ENCODE measurements at places on chromosomes 5 and 9.

GRCh38 chr9:1580215-1580614 lies 434.9 kb upstream of the SMARCA2 start:
- no peak for DNase-seq

DNA sequence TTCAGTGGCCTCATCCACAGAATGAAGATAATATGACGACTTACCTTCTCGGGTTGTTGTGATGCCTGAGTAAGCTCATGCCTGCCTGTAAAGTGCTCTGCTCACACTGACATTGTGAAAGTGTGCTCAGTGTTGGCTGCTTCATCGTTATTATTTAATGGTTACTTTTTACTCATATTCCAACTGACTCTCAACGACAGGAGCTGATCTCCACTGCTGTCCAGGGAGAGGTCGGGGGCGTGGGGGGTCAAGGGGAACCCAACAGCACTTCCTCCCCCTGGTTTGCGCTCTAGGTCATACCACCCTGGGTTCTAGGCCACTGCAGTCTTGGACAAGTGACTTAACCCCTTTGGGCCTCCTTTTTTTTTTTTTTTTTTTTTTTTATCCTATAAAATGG lies 52.9 kb upstream of the ANGPTL2 start:
- DNase-seq: no peak

- DNase-seq: no peak
These were observed 30.1 kb downstream of the B4GALT1 start for GRCh38 chr9:33136721-33137670.

GRCh38 chr5:181223058-181223728 lies at the start of gene TRIM41:
TSS of gene TRIM41 (plus strand) at chr5:181223281. CDS start at chr5:181224000, 719 bp downstream.
- DNase-seq: peak; percentile 97

DNA sequence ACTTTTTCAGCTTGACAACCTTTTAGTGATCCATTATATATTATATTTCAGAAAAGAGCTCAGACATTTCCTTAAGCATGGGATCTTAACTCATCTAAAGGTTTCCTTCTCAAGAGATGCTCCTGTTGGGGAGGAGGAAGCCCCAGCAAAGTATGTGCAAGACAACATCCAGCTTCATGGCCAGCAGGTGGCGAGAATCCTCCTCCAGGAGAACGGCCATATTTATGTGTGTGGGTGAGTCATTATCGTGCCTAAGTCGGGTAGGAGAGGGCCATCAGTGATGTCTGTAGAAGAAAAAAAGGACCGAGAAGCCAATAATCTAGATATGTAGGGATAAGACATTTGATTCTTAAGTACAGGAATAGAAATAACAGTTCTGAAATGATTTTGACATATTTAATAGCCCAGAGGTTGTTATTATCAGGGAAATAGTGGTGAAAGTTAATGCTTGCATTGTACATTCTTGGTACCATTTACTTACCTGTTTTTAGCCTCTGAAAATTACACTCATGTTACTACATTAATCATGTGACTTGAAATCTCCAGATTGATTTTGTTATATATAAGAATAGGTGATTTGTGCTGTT lies 28.2 kb downstream of the MTRR start:
- DNase-seq: no peak

- no peak for DNase-seq
These were observed 81.5 kb upstream of the RASEF start for GRCh38 chr9:83144492-83144891.

DNA sequence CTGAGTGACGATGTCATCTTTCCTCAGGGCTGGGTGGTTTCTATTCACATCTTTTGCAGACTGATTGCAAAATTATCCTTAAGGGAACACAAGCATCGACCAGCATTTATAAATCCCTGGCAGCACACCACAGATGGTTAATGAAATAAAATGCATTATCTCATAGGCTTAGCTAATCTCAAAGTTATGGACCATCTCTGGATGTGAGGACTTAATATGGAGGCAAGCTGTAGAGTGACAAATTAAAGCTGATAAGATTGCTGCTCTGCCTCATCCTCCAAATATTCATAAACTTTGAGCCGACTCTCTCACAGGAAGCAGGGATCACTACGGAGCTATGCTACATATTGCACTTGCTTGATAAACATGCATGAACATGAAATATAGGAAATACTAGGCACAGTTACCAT lies 663.2 kb upstream of the RGMB start:
- DNase-seq: peak; percentile 84

GRCh38 chr9:89376286-89376685 lies 58.0 kb downstream of the SECISBP2 start:
- no peak for DNase-seq

- DNase-seq: peak; percentile 73
These were observed 147.0 kb upstream of the RASA1 start for GRCh38 chr5:87120518-87121303.

DNA sequence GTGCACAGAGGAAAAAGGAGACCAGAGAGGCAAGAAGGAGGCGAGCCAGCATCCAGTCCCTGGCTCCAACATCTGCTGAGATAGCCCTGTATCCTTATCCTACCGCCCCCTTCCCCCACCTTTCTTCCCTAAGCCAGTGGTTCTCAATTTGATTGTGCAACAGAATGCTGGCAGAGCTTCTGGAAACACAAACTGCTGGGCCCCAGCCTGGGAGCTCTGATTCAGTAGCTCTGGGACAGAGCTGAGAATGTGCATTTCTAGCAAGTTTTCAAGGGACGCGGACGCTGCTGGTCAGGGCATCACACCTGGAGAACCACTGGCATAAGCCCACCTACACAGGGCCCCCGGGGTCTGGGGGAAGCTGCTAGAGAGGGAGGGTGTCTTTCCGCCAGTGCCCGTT lies 21.1 kb downstream of the AK8 start:
- peak; percentile 74 for DNase-seq

GRCh38 chr9:7601739-7602138 lies 197.8 kb downstream of the DMAC1 start:
- DNase-seq: no peak

Measured in fibroblast of skin of left quadriceps (primary cell).